SHP77 treated with DMSO at 0.1 percent for 48 hours (cell line): ENCODE measurements at places on chromosomes 13 and 19.
A peak's percentile ranks its signal among the peaks of the same experiment; 100 is the strongest.

- DNase-seq, result no peak
Measured at GRCh38 chr13:39820606-39821005, 165.1 kb downstream of the COG6 start.

GRCh38 chr13:112510002-112510780 lies 77.8 kb downstream of the TUBGCP3 start:
- DNase-seq, result peak; percentile 61

- DNase-seq, result no peak
Measured at GRCh38 chr19:54877471-54877870, 3.4 kb downstream of the FCAR start.

GRCh38 chr19:18607226-18608101 lies 865 bp upstream of the CRLF1 start:
- DNase-seq, result no peak

DNA sequence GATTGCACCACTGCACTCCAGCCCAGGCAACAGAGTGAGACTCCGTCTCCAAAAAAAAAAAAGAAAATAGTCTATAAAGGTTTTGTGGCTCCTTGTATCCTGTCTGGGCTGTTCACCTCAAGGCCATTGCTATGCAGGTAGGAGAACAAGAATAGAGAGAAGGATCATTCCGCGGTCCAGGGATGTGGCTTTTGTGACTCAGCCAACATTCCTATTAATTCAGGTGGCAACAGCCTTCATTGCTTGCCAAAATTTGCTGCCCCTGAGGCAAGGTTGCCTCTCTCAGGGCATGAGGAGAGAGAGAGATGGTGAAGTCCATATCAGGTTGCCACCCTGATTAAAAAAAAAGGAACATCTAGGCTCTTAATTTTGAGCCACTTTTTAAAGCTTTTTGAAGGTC lies 8.0 kb downstream of the ZNF551 start:
- DNase-seq, result no peak

GRCh38 chr13:19590423-19590822 lies 29.1 kb upstream of the TPTE2 start:
- no peak for DNase-seq

DNA sequence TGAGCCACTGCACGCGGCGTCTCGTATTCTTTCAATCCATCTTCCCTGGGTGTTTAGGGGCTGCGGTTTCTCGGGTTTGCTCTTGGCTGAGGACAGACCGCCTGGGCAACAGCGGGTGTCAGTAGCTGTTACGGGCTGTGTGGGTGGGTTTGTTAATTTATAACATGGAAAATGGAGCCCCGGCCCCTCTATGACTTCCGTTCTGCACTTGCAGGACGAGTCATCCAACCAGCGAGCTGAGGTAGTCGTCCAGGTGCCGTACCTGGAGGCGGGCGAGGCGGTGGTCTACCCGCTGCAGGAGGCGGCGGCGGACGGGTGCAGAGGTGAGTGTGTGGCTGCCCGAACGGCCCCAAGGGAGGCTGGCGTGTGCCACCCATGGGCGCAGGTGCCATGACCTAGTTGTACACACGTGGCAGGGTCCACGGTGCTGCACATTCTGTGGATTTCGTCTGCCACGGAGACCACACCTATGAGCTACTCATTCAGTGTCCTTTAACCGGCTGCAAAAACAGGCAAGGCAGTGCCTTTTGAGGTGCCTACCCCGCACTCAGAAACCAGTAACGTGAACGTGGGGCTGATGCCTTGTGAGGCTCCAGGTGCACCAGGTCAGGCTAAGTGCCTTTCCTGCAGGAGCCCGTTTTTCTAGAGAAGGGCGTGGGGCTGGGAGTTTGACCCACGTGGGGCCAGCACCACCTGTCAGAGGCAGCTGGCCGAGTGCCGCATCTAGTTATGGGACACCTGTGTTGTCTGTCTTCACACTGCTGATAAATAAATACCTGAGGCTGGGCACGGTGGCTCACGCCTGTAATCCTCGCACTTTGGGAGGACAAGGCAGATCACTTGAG lies 10.9 kb downstream of the POLR2E start:
- no peak for DNase-seq

DNA sequence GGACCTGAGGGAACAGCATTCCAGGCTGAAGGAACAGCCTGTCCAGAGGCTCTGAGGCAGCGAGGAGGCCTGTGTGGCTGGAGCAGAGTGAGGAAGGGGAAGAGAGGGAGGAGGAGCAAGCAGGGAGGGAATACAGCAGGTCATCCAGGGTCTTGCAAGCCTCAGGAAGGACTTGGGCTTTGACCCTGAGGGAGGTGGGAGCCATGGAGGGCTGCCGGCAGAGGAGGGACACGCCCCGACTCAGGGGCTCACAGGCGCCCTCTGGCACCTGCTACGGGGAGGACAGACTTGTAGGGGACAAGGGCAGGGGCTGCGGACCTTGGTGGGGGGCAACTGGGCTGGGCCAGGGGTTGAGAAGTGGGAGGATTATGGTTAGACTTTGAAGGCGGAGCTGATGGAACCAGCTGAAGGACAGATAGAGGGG lies 4.7 kb downstream of the TINCR start:
- DNase-seq, result no peak

- no peak for DNase-seq
Measured at GRCh38 chr13:37599519-37599918, 951 bp upstream of the POSTN start.

DNA sequence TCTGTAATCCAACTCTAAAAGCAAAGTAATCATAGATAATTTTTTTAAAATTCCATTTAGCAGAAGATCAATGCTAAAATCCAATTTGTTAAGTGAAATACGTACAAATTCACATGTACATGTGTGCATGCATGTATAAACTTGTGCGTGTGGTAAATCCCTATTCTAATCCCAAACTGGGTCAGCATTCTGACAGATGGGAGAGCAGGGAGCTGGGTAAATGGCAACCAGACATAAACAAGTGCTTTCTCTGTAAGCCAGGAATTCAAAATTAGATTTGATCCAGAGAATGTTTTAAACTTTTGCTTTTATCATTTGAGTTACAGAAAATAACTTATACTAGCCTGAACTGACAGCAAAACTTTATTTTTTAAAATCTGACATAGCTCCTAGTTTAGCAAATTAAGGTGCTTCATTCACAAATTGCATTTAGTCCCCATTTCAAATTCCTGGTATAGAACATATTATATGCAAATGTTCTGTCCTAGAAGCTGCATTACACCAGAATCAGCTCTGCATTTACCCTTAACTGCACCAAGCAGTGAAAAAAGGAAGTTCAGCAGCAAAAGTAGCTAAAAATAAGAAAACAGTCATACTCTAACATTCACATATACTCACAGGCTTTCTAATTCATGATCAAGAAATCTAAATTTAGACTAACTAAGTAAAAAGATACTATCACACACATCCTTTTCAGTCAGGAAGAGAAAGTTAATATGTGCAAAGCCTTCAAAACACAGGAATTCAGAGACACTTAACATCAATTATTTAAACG lies 32.6 kb downstream of the UBL3 start:
- no peak for DNase-seq

DNA sequence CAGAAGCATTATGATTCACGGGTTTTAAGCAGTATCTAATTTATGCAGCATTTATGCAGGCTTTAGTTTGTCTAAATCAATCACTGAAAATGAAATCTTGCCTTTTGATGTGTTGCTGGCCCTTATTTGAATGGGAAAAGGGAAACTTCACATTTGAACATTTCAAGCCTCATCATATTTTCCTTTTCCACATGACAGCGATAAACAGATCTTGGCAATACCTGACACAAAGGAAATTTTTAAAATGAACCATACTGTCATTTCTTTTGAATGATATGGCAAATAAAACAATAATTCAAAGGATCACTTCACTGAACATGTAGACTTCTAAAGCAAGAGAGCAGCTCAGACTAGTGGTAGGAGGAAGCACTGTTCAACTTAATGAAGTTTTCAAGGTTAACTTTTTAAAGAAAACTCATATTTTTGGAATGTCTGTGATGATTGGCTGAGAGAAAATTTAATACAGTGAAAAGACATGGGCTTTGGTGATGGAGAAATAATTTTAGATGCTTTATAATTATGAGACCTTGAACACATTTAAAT lies 198.1 kb downstream of the OXGR1 start:
- DNase-seq, result no peak

DNA sequence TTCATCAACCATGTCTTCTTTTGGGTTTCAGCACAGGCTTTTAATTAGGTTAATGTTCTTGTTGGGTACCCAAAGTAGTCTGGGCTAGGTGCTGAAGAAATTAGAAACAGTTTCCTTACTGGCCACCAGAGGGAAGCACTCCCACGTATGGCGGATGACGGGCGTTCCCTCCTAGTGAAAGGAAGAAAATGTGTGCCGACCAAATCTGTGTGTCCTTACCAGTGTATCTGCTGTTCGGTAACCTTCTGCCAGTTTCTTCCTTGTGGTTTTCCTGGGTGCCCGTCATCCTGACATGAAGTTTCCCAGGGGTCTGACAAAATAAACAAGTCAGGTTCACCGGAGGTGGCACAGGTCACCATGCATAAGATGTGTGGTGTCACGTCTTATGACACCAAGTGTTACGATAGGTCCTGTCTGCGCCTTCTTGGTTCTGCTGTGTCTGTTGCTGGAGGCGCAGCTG lies 6.0 kb upstream of the WDR88 start:
- peak; percentile 20 for DNase-seq

GRCh38 chr19:1794424-1795172 lies 17.5 kb downstream of the ATP8B3 start:
- DNase-seq, result no peak

DNA sequence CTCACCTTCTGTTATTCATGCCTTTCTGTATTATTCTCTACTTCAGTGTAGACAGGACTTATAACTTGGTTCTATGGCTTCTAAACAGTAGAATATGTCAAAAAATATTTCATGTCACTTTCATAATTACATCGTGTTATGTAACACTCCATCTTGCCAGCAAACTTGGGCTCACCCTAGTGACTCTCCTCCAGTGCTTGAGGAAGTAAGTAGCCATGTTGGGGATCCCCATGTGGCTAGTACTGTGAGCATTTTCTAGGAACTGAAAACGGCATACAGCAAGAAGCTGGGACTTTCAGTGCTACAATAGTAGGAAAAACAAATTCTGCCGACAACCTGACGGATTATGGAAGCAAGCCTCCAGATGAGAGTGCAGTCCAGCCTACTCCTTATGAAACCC lies 495.6 kb downstream of the SLITRK6 start:
- no peak for DNase-seq

DNA sequence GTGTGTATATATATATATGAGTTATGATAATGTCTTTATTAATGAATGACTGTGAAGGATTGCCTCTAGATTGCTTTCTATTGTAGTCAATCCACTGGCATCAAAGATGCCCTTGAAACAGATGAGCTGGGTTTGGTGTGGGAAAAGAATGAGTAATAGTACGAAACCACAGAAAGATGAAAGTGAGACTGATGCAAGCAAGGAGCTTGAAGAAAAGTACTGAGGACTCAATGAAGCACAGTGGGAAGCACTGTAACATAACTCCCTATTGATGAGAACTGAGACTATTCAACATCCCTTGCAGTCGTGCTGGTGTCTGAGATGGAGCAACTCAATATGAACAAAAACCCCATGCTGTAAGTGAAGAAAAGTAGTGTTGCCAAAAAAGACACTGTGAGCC lies 1794.2 kb downstream of the SLITRK5 start:
- no peak for DNase-seq

- DNase-seq, result no peak
Measured at GRCh38 chr19:5030822-5031221, 61.9 kb downstream of the KDM4B start.

DNA sequence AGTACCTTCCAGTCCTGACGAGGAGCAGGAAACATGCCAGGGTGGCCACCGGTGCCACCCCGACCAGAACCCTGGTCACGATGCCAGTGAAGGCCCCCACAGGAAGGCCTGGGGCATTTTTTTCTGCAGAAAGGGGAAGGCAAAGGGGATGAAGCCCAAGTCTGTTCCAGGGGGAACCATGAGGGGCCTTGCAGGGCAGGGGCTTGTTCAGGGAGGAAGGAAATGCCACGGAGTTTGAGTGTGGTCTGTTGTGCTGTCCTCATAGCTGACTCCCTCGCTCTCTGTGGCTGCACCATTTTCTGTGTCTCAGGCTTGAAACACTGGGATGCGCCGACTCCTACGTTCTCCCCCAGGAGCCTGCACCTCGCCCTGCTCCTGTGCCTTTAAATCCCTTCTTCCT lies 27.5 kb upstream of the CEACAM1 start:
- DNase-seq, result no peak

GRCh38 chr13:97212601-97213040 lies 9.5 kb upstream of the MBNL2 start:
- DNase-seq, result peak; percentile 63

GRCh38 chr19:2922987-2923386 lies 21.8 kb downstream of the ZNF77 start:
- DNase-seq, result no peak

- DNase-seq, result no peak
Measured at GRCh38 chr19:21569494-21569865, 64.1 kb downstream of the ZNF429 start.

DNA sequence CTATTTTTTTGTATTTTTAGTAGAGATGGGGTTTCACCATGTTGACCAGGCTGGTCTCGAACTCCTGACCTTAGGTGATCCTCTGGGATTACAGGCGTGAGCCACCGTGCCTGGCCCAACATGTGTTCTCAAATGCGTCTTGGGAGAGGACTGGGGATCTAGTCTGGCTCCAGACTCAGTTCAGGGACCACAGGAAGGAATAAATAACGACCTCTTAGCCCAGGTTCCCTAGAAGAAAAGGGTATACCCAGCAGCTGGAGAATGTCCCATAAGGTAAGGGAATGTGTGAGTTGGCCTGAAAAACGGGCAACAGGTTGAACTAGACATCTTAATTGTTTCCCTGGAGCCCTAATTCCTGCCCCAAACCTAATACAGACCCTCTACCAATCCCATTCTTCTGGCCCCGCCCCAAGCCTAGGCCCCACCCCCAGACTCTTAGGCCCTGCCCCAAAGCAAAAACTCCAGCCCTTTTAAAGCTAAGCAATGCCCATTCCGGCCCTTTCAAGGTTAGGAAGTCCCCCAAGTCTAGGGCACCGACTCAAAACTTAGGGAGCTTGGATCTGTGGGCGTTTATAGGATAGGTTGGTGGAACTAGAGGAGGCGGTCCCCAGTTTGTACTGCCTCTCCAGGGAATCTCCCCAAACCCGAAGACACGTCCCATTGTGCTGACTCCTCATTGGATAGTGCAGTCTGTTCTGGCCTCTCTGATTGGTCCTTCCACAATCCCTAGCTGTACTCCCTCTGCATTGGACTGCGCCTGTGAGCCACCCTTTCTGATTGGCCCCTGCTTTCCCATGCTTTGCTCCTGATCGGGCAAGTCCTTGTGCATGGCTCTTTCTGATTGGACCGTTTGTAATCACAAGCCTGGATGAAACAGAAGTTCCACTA lies 5.4 kb upstream of the LRFN1 start:
- no peak for DNase-seq

DNA sequence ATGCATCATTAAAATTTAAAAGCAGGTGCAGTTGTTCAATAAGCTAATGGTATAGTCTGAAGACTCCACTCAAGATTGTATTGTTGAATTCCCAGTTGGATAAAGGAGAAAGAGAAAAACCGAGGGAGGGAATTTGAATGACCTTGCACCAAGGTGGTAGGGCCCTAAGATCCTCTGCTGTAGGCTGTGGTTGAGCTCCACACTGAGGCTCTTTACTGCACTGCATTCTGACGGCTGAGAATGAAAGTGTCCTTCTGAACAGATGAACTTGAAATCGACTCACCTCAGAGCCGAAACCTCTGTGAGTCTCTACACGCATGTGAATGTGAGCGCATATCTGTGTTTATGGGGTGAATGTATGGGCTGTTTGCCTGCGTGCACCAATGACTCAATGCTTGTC lies 388.9 kb upstream of the DACH1 start:
- peak; percentile 82 for DNase-seq
